ENCODE measurements at places on chromosomes 1 and 21.
A peak's percentile ranks its signal among the peaks of the same experiment; 100 is the strongest.

DNA sequence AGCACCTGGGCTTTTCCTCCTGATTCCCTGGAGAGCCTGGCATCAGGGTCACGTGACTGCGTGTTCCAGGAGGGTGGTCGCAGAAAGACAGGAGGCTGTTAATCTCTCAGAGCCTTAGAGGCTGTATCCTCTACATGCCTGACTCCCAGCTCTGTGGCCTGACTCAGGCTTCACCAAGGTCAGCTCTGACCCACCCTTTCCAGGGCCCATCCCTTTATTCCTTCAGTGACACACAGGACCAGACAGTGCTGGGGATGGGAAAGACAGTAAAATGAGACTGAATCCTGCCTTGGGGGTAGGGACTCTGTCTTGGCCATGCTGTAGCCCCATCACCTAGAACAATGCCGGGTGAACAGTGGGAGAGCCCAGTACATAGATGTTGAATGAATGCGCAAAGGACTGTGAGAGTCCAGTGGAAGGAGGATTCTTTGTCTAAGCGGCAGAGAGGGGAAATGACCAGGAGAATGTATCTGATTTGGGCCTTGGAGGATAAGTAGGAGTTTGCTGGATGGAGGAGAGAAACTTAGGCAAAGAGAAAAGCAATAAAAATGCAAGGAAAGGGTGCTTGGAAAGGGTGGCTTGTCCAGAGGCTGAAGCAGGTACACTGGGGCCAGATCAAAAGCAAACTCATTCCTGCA lies 33.0 kb downstream of the EPHX1 start:
- DNase-seq: no peak

- DNase-seq: no peak
Observed at GRCh38 chr1:160284220-160284781, 632 bp downstream of the PEX19 start.

GRCh38 chr1:152836870-152837269 lies 5.8 kb upstream of the LCE6A start:
- no peak for DNase-seq

DNA sequence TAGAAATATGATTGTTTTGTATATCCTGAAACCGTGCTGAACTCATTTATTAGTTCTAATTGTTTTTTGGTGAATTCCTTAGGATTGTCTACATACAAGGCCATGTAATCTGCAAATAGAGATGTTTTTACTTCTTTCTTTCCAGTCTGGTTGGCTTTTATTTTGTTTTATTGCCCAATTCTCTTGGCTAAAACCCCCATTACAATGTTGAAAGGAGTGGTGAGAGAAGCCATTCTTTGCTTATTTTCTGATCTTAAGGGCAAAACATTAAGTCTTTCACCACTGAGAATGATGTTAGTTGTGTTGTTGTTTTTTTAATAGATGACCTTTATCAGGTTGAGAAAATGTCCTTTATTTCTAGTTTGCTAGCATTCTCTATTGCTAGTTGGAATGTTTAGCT lies 157.3 kb downstream of the NTMT2 start:
- DNase-seq: no peak

- DNase-seq: no peak
Observed at GRCh38 chr1:62097464-62097863, 97.2 kb upstream of the L1TD1 start.

DNA sequence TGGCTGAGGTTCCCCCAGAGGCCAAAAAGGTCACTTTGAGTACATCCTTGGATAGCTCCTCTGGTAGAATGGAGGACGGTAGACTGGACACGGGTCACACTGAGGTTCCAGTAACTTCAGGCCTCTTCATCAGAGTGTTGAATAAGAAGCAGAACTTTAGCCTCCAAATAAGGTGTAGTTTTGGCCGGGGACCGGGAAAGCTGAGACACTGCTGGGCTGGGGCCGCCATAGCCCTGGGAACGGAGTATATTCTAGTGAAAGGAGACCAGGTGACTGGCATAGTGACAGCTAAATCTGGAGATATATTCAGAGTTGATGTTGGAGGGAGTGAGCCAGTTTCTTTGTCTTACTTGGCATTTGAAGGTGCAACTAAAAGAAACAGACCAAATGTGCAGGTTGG lies 84.1 kb downstream of the EVA1C start:
- DNase-seq: no peak

DNA sequence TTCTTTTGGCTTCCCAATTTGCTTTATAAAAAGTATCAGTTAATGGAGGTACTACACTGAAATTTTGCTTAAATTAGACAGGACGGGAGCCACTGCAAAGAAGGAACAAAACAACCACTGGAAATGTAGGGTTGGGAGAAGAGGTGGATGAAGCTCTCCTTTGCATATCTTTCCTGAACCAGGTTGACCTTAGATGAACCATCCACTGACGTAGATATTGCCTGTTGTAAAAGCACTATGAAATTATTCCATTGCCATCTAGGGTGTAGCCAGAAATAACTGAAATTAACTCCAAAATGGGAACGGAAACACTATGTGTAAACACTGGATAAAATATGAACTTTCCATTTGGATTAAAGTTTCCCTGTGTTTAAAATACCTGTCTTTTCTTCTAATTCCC lies 1.2 kb upstream of the ABL2 start:
- DNase-seq: no peak

DNA sequence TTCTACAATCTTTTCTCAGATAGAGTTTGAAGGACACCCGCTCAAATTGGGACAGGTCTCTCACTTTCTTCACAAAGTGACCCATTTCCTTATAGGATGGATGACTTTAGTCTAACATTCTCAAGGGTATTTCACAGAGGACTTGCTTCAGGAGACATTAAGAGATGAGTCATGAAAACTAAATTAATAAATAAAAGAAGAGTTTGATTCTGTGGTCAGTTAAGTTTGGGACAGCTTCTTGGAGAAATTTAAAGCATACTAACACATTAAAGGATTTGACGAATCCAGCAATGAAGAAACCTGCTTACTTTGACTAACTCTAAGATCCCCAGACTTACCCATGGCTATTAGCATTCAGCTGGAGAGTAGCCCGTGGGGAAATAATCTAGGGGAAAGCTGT lies 95.6 kb upstream of the RAB3GAP2 start:
- DNase-seq: no peak

GRCh38 chr1:27664291-27664690 lies 7.7 kb downstream of the IFI6 start:
- DNase-seq: no peak

DNA sequence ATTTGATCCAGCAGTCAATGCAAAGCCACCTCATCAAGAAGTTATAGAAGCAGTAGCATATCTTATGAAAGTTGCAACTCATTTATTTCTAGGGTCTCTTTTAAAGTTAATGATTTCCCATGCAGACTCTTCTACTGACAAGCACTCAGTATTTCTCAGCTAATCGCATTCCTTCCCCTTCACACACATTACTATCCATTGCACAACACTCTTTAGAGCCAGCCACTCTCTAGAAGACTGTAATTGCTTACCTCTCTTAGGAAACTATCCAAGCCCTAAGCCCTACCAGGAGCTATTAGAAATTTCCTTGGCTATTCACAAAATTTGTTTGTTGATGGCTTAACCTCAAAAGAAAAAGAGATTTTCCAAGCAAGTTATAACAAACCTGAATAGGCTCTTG lies 106.0 kb downstream of the ADAMTS1 start:
- DNase-seq: no peak

GRCh38 chr1:61482170-61482734 lies 242.7 kb downstream of the TM2D1 start:
- DNase-seq: no peak

DNA sequence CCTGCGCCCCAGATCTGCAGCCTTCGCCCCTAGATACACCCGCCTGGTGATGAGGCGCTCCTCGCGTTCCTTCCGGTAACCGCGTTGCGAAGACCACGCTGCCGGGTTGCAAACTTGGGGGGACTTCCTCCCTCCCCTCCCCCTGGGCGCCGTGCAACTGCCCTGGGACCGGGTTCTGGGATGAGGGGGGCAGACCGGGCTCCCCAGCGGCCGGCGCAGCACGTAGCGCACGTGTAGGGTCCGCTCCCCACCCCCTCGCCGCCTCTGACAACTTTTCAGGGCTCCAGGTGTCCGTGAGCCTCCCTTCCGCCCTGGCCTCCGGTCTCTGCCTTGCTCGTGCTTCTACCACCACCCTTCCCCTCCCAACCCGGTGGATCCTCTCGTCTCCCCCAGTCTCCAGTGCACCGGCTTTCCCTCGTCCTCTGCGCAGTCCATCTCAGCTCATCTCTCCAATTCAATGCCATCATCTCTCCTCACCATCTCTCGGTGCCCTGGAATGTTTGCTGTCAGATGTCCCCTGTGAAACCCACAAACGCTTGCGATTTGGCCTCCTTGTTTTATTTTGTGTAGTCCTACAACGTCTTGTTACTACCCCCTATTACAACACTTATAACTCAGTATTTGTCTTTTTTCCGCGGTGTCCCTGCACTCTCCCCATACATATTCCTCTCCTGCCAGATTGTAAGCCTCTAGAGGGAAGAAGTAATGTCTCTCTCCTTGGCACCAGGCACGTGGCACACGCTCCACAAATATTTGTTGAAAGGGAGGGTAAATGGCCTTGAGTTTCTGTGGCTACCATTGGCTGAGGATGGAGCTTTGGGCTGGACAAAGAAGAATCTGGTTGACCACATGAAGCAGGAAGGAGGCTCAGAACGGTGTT lies 782 bp downstream of the PCAT6 start:
- DNase-seq: no peak

DNA sequence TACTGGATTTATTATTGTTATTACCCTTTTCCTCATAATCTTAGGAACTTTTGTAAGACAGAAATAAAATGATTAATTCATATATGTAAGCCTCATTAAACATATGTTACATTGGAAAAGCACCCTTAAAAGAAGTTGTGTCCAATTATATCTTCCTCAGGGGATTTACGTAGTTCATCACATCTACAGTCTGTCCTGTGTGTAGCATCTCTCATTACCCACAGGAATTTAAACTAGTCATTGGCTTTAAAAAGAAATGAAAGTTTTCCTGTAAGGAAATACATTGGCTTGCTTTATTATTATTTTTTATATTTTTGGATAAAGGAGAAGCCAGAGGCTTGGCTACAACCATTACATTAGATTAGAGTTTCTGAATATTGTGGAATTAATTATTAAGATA lies 56.1 kb downstream of the SWT1 start:
- DNase-seq: no peak

- DNase-seq: no peak
Observed at GRCh38 chr1:203316626-203317093, 11.3 kb downstream of the BTG2 start.

DNA sequence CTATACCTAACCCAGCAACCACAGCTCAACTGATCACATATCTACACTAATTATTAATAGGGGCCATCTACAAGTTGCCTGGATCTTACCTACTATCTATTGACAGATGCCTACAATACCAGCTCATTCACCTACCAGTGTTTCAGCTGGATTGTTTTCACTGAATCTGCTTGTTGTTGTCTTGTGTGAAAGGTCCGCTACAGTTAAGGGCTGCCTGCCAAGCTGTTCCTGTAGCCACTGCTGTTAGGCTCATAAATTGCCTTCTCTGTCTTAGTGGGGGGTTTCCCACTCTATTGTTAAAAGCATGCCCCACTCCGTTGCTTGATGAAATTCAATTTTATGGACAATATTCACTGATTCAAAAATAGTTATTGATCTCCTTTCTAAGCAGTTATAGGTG lies 199.7 kb upstream of the TMPRSS15 start:
- DNase-seq: no peak

GRCh38 chr1:225471109-225471452 lies 43.2 kb upstream of the LBR start:
- DNase-seq: no peak

DNA sequence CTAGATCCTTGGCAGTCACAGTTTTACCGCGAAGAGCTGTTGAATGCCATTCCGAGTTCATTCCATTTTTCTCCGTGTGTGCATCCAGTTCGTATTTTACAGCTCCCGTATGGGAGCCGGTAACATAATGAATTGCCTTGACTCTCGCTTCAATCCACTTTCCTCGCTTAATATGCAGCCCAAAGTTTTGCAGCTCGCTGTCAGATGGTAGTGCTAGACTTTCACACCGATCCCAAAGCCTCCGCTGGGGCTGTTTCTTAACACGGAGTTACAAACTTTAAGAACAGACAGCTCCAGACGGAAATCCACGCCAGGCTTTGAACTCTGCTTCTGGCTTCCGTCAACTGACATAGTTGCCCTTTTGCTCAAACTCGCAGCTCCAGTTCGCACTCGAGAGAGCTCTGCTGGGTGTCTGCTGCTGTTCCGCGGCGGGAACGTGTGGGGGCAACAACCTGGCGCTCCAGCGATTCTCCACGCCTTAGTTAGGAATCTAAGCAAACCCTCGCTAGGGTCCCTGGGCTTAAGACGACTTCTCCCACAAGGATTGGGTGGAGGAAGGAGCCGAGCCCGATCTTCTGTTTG lies 3.5 kb upstream of the ARID1A start:
- peak; percentile 82 for DNase-seq

DNA sequence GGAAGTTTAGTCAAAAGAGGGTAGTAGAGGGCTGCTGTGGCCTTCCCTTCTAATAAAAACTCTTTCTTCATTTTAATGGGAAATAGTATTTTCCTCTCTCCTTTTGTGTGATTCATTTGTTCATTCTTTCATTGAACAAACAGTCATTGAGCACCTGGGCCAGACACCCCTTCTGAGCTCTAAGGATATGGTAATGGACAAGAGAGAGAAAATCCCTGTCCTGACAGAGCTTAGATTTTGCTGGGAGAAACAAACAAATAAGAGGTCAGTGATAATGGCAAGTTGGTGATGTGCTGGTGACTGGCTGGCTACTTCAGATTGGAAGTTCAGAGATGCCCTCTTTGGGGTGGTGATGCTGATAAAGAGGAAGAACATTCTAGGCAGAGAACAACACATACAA lies 59.3 kb downstream of the CDC14A start:
- DNase-seq: no peak

GRCh38 chr1:234963180-234963903 lies 165.3 kb downstream of the TOMM20 start:
- DNase-seq: no peak

GRCh38 chr1:53541761-53542550 lies 82.8 kb downstream of the DMRTB1 start:
- no peak for DNase-seq

- no peak for DNase-seq
Observed at GRCh38 chr1:215594640-215595039, 27.5 kb downstream of the KCTD3 start.

DNA sequence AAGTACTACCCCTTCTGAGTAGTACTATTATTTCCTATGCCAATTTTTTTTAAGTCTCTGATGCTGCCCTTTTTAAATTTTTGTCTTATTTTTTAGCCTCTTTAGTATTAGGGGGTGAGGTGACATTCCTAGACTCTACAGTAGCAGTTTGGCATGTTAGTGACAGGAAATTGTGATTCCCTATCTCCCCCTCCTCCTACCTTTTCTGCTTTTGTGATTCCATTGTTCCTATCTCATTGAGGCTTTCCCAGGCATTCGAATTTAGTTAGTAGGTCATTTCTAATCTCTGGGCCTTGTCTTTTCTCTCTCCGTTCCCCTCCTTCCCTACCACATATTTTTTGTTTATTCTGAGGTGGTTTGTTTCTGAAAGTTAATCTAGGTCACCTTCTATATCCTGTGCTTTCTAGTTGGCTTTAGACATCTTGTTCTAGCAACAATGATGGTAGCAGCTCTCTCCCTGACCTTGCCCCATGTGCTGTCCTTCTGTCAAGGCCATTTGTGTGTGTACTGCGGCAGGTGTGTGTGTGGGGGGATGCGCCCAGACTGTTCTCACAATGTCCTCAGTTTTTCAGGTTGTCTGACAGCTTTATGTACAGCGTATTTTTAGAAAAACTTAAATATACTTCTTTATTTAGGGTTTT lies 21.5 kb downstream of the SEMA6C start:
- no peak for DNase-seq

- DNase-seq: no peak
Observed at GRCh38 chr1:47434051-47434842, 3.6 kb upstream of the FOXD2 start.

- DNase-seq: no peak
Observed at GRCh38 chr1:172390301-172390682, 30.2 kb upstream of the C1orf105 start.

GRCh38 chr1:229557913-229558414 lies 543 bp downstream of the ABCB10 start:
- no peak for DNase-seq
